ENCODE measurements at places on chromosomes 3 and 15.

- no peak for DNase-seq
These were observed 13.5 kb upstream of the STXBP5L start for GRCh38 chr3:120894316-120895057.

DNA sequence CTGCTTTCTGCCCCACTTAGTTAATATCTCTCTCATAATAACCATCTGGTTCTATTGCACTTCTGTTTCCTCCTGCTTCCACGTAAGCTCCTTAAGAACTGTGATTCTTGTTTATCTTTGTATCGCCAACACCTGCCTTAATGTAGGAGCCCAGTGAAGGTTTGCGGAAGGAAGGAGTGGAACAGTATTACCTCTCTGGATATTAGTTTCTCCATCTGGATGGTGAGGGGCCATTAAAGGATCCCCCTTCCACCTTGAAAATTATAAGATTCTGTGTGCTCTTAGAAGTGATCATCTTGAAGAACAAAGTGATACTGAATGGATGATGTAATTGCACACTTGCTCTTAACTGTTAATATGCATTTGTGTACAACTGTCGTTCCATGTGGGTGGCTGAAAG, 2.2 kb downstream of the CHRNA5 start:
- no peak for DNase-seq

GRCh38 chr3:131658115-131658514, 155.3 kb upstream of the MRPL3 start:
- DNase-seq = no peak

DNA sequence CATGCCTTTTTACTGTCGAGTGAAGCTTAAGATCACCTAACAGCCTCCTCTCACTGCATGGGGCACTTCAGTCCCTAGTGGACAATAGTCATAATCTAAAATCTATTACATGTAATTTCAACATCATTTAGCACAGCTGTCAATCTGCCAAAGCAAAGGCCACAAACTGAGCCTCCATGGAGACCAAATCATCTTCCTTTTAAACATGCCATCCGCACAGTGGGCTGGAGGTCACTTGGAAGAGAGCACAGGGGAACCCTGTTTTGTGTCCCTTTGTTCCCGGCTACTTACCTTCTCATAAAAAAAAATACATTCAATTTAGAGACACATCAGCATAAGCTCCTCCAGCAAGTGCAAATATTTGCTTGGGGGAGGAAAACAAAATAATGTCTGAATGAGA, 167.3 kb downstream of the SQOR start:
- no peak for DNase-seq

DNA sequence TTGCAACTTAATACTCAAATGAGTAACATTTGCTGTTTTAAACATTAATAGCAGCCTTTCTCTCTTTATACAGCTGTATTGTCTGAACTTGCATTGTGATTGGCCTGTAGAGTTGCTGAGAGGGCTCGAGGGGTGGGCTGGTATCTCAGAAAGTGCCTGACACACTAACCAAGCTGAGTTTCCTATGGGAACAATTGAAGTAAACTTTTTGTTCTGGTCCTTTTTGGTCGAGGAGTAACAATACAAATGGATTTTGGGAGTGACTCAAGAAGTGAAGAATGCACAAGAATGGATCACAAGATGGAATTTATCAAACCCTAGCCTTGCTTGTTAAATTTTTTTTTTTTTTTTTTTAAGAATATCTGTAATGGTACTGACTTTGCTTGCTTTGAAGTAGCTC, 40.3 kb downstream of the CTNNB1 start:
- DNase-seq = no peak

All from brain pericyte (primary cell).